ENCODE measurements at places on chromosomes 4 and X.

GRCh38 chr4:156197216-156197615 is 243.6 kb upstream of the CTSO start:
- DNase-seq = no peak

GRCh38 chr4:188127214-188127874 is 11.9 kb upstream of the TRIML1 start:
- no peak for DNase-seq

- no peak for DNase-seq
Observed at GRCh38 chr4:70718811-70719604, 2.8 kb upstream of the RUFY3 start.

DNA sequence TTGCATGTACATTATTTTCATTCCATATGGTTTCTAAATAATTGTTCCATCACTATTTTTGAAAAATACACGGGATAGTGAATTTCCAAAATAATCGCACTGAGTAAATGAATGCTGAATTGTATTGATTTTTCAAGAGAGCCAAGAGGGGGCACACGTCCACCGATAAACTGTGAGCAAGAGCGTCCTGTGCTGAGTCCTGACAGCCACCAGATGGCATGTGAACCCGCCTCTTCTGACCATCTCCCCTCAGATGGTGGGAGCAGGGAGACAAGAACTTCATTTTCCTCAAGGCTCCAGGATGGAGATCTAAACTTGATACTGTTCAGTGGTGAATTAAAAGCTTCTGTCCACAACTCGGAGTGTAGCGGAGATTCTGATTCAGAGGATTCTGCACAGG is 30.6 kb upstream of the IL9R start:
- DNase-seq = no peak

DNA sequence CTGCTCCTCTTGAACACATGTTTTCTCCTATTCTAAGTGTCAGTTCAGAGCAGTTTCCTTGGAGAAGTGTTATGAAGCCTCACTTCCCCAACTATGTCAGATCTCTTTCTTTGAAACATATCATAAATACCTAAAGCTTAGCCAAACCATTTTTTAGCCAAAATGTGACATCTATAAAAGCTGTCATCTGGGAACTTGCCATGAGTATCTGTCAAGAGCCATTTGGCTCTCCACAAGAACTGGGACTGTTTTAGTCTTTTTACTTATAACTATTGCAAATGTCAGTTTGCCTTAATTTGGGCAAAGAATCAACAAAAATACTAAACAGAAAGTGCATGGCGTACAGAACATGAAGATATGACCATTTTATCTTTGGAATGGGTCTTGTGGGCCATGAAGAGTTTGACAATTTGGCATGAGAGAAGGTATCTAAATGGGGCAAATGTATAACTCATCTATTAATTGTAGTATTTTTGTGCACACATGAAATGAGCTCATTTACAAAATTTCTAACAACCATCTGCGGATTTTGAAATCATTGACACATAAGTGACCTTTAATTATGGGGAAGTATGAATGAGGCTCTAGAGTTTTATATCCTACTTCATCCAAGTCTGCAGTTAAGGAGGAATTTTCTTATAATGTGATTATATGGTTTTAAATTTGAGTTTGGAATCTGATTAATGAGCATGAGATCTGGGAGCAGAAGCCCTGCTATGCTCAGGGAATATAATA is 129.1 kb upstream of the PACRGL start:
- no peak for DNase-seq

DNA sequence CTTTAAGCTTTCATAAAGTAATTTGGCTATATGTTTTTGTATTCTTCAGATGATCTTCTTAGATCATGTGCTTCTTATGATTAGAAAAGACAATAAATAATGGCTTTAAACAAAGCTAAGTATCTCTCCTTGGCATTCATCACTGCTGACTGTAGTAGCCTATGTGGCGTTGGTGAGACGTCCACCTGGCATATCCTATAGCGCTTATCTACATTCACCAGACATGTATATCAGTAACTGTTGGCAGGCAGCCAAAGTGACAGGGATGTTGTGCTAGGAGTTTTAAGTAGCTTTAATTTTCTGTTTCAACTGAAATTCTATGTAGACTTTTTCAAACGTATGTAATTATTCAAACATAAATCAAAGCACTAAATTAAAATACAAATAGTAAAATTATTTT is 276.4 kb downstream of the IL15 start:
- no peak for DNase-seq

DNA sequence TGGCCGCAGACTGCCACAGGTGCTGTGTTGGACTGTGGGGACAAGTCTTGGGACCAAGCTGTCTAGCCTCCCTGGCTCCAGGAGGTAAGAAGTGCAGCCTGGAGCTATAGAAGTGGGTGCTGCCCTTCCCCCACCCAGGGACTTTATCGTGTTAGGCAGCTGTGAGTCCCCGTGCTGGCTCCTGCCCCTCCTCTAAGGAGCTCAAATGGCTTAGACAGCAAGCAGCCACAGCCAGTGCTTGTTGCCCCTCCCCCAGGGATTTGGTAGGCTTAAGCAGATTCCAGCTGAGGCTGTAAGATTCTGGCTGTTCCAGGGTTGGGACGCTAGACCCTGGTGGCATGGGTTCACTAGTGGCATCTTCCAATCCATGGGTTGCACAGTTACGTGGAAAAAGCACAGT is 979.4 kb upstream of the PCDH10 start:
- no peak for DNase-seq

GRCh38 chr4:6192245-6192644 is 8.1 kb downstream of the JAKMIP1 start:
- no peak for DNase-seq

GRCh38 chr4:150855981-150856510 is 159.0 kb downstream of the LRBA start:
- DNase-seq = no peak

- no peak for DNase-seq
Observed at GRCh38 chr4:36081185-36081584, 163.1 kb downstream of the ARAP2 start.

DNA sequence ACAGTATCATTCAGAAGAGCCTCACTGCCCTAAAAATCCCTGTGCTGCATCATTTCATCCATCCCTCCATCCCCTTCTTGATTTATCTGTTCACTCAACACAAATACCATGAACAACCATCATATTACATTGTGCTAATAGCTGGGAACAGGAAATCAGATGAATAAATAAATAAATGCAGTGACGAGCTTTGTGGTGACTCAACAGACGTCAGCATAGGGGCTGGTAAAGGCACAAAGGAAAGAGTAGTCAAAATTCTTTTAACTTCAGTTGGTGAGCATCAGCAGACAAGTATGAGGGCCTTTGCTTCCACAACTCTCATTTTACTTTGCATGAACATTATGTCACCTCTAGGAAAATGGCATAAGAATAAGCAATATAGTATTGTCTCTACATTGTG is 65.5 kb downstream of the EDNRA start:
- no peak for DNase-seq

GRCh38 chr4:73259571-73260090 is 1.0 kb upstream of the ANKRD17 start:
- no peak for DNase-seq

DNA sequence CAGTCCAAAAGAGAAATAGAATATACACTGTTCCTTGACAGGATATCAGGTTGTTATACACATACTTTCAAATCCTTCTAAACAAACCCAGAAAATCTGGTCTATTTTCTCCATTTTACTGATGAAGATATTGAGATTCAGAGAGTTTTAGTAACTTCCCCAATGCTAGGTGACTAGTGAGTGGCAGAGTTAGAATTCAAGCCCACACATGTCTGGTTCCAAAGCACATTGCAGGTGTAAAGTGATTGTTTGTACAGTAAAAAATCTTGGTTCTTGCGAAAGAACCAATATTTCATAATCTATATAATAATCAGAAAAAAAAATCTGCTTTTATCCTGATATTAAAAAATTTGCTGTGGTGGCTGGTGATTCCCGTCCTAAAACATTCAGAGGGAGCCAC is 39.5 kb upstream of the EMCN start:
- no peak for DNase-seq

GRCh38 chr4:73711989-73712388 is 28.4 kb upstream of the CXCL8 start:
- DNase-seq = no peak

DNA sequence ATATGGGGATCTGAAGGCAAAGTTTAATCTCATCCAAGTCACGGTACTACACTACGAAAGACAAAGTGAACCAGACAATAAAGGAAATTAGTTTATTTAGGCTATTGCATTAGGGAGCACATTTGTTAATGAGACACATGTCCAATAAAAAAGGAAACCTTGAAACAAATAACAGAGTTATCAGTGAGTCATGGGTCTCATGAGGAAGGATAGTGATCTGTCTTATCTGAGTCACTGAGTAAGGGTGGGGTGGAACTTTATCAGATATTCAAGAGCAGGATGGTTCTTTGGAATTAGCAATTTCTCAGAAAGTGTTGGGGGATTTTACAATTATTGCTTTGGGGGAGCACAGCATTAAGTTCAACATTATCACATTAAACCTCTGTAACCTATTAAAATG is 188.9 kb upstream of the IL1RAPL1 start:
- DNase-seq = no peak

DNA sequence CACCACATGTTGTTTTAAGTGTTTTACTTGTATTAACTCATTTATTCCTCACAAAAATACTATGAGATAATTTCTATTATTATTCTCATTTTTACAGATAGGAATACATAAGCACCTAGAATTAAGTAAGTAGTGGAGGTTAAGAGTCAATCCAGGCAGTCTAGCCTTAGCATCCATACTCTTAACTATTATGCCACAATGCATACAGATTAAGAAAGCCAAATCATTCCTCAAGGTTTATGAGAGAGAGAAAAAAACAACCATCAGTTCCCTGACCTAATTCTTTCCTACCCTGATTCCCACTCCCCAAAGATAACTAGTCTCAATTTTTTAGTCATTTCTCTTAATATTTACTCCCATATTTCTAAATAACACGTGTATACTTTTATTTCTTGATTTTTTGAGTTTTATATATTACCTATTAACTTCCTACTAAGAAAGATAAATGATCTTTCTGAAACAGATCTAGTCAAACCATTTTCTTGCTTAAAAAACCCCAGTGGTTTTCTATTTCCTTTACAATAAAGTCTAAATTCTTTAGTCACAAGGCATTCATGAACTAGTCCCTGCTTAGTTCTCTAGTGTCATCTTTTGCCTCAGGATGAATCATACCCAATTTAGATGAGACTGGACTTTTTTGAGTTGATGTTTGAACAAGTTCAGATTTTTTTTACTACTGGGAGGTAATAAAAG is 16.0 kb downstream of the UBA6 start:
- no peak for DNase-seq
